Fibroblast of skin of back (primary cell): ENCODE measurements at places on chromosomes 11 and 22.

- no peak for DNase-seq
Measured at GRCh38 chr11:60428517-60428916, 855 bp upstream of the MS4A5 start.

DNA sequence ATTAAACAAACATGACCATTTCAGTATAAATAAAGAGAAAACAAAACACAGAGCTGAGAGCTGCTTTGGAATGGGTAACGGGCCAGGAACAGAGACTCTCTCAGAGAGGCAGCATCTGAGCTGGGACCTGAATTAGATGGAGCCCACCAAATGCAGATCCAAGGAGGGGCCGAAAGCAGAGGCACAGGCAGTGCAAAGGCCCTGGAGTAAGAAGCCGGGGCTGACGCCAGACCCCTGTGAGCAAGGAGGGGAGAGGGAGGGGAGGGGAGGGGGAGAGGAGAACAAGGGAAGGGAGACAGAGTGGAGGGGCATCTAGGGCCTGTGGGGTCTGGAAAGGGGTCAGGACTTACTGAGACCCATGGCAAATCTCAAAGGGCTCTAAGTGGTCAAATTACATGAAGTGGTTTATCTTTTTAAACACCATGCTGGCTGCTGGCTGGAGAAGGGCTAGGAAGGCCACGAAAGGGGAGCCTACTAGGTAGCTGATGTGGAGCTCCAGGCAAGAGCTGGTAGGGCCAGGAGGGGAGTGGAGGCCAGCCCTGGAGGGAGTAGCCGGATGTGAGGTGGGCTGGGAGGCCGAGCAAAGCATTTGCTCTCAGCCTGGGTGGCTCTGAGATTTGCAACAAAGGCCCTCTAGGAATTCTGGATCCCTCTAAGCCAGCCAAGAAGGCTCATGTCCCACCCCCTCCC is 3.2 kb downstream of the OSBPL5 start:
- no peak for DNase-seq

DNA sequence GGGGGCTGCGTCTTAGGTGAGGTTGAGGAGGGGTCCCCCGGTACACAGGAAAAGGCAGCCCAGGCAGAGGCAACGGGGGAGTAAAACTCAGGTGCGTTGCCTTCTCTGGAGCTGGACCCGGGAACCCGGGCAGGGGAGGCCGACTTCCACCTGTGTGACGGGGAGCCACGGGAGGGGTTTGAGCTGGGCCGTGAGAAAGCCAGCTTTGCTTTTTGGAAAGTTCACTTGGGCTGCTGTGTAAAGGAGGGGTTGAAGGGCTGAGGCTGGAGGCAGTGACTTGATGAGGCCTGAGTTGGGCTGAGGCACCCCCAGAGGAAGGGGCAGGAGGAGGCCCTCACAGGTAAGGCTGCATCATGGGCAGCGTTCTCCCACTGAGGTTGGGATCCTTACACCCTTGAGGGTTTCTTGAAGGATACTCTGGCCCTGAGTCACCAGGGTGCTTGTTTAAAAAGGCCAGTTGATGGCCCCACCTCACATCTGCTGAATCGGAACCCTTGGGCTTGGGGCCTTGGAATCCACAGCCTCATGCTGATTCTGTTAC is 47.2 kb downstream of the CHRDL2 start:
- peak; percentile 49 for DNase-seq

DNA sequence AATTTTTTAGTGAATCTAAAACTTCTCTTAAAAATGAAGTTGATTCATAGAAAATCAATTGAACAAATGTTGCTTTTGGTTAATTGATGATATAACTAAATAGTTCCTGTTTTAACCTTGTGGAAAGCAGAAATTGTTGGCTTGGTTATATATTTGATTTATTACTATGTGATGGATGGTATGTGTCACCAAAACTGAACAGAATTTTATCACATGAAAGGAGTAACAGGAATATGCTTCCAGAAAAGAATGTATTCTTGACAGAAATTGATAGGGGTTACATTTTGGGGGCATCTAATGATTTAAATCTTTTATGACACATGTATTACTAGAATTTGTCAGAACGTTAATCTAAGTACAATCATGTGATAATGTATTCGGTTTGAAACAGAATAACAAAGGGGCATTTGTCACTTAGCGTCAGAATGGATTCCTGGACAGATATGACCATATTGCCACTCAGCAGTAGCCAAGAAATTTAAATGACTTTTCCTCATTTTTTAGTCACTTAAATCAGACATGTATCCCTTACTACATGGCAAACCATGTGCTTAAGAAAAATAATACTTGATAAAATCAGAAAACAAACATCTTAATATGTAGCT is 295.2 kb downstream of the GRM5 start:
- DNase-seq, result no peak

- no peak for DNase-seq
Measured at GRCh38 chr11:46444305-46444704, 52.7 kb upstream of the CHRM4 start.

DNA sequence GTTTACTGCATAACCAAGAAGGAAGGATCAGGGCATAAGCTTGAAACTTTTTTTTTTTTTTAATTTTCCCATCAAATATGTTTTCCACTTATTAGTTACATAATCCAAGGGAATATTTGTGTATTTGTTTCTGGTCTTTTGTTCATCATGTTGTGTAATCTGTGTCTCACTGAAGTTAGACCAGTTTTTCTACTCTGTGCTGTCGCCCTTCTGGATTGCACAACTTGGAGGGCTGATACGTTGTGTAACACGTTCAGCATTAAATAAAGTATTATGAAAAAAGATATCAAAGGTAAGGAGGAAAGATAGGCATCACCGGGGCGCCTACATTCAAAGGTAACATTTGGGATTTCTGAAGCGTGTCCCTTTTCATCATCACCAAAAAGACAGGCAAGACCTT is 3.3 kb upstream of the E2F8 start:
- no peak for DNase-seq

- DNase-seq, result no peak
Measured at GRCh38 chr22:42915980-42916765, 59.1 kb upstream of the ARFGAP3 start.

GRCh38 chr11:130606178-130606577 is 157.7 kb downstream of the ADAMTS15 start:
- no peak for DNase-seq

GRCh38 chr11:62732830-62733229 is 4.5 kb downstream of the TTC9C start:
- peak; percentile 14 for DNase-seq

- DNase-seq, result no peak
Measured at GRCh38 chr11:119447664-119448242, 24.8 kb upstream of the THY1 start.

DNA sequence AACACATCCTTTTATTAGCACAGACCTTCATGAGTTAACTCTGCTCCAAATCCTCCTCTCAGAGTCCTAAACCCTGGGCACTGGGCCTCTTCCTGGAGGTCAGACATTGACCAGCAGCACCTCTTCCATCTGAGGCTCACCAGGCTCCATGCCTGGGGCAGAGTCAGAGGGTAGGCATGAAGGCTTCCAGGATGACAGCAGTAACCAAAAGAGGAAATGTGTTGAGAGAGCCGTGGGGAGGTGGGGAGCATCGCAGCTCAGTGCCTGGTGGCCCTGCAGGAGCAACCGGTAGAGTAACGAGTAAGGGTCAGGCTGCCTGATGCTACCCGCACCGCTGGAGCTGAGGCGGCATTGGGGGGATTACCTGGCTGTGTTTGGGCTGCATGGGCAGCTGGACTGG is 9.4 kb upstream of the NAV2 start:
- DNase-seq, result peak; percentile 43

GRCh38 chr11:221539-221938 is 14.0 kb downstream of the RIC8A start:
- DNase-seq, result no peak

DNA sequence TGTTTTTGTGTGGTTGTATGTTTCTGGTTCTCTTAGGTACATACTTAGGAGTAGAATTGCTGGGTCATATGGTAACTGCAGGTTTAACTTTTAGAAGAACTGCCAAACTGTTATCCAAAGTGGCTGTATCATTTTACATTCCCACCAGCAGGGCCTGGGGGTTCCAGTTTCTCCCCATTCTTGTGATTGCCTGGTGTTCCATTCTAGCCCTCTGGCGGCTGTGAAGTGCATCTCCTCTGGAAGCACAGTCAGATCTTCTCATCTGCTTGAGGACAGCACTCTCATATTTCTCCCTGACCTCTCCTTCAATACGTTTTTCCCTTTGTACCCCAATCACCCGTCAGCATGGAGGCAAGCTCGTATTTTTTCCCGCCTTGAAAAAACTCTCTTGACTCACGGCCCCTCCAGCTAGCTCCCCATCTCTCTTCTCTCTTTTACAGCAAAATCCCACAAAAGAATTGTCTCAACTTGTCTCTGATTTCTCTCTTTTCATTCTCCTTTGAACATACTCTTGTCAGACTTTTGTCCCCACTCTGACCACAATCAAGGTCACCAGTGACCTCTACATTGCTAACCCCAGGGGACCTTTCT is 56.8 kb upstream of the THY1 start:
- DNase-seq, result peak; percentile 73

- peak; percentile 65 for DNase-seq
Measured at GRCh38 chr11:16169541-16169940, 186.8 kb downstream of the SOX6 start.

- DNase-seq, result no peak
Measured at GRCh38 chr22:33842421-33843094, 77.7 kb downstream of the LARGE1 start.

GRCh38 chr11:122141725-122142124 is 25.7 kb upstream of the BLID start:
- DNase-seq, result no peak

DNA sequence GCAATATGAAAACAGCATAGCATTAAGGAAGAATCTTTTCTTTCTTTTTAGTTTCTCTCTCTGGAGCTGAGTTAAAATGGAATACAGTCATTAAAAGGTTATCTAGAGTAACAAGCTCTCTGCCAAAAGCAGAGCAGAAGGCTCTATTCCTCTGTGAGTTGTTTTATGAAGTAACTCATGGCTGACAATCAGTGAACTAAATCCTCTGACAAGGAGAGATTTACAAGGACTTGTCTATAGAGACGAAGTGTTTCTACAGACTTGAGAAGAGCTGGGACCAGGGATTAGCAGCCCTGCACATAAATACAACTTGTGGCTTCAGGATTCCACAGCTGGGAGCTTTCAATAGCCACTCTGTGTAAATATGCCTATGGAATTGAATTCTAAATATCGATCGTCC is 192.5 kb upstream of the RAG2 start:
- DNase-seq, result no peak
